ENCODE measurements at places on chromosomes 4 and X.

DNA sequence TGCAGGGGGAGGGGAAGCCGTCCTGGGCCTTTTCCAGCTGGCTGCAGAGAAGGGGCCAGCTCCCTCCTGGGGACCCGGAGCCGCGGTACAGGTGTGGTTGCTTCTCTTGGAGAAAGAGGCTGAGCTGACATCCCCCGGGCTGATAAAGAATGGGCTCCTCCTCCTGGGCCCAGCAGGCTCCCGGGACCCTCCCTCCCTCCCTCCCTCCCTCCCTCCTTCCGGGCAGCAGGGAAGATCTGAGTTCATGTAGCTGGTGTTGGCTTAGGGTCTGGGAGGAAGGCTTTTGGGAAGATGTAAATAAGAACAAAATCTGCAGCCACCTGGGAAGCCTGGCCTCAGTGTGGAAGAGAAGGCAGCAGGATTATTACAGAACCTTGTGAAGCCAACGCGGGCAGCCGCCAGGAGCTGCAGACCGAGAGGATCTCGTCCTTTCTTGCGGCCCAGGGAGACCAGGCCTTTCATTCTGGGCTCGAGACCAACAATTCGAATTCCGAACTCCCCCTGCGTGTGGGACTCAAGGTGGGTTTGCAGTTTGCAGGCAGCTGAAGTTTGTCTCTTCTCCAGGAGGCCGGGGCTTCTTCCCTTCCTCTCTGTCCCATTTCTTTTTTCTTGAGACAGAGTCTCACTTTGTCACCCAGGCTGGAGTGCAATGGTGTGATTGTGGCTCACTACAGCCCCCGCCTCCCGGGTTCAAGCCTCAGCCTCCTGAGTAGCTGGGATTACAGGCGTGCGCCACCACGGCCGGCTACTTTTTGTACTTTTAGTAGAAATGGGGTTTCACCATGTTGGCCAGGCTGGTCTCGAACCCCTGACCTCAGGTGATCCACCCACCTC is at the start of gene PLCXD1:
TSS of gene PLCXD1 (plus strand) at position 216 of the 834 bp plus-strand sequence. CDS start 2,807 bp downstream, outside the sequence.
- peak; percentile 20 for DNase-seq

GRCh38 chr4:95156452-95156765 is 392.4 kb downstream of the UNC5C start:
- no peak for DNase-seq

DNA sequence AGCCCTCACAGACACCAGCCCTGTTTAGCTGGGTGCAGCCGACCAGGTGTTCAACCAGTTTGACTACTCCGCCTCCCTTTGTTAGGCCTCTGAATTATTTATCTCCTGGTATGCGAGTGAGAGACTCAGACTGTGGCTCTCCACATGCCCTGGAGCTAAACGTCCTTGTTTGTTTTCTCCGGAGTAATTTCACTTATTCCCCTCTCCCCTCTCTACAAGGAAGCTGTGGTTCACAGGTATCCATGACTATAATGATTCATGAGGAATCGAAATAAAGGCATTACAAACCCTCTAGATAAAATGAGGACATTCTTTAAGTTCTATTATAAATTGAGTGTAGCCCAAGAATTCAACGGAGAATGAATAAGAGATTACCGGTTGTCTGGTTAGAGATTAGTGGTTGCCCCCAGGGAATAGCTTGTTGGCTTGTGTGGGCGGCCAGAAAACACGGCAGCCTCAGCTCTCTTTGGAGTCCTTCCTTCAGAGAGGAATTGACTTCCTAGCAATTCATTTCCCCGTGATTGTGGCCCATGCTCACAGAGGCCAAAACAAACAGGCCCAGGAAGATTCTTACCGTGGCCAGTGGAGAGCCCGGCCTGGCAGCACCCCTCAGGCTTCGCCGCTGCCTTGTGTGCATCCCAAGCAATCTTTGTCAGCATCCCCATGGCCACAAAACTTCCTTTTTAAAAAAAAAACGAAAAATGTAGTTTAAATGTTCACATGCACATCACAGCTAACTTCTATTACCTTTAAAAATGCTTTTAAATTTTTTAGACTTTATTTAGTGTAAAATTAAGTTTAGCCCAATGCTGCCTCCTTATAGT is 60.2 kb upstream of the CBR4 start:
- no peak for DNase-seq

DNA sequence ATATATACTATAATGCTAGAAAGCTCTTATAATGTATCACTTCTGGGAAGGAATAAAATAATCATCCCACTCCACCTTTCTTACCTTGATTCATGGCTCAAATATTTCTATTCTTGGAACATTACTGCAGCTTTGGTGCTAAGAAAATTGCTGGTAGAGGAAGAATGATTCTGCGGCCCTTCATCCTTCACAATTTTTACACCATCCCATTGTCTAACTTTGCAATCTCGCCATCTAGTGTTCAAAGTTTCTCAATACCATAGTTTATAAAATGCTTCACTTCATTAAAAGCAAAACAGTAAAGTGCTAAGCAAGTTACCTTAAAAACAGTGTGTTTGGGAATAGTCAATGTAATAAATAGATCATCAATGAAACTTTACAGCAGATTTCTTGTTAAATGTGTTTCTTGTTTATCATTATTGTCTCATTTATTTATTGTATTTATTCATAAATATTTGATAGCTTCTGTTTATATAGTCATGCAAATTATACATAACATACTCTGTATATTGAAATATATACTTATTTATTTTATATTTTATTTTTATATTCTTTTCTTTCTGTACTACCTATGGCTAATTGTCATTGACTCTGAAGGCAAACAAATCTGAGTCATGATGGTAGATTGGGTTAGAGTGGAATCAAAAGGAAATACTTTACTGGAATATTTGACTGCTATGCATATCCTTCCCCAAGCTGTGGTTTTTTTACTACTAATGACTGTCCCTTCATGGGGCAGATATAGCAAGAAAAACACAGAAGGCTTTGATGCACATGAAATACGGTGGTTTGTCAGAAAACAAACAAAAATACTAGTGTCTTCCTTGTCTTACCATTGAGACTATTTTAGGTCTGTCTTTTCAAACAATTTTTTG is 390.7 kb downstream of the MAPK10 start:
- no peak for DNase-seq

- DNase-seq = no peak
These were observed 185.3 kb upstream of the BCOR start for GRCh38 chrX:40282946-40283660.

Data from activated CD4-positive, CD25-positive, alpha-beta regulatory T cell treated with anti-CD3 and anti-CD28 coated beads, Interleukin-2, amount 50 U/mL, for 72 hours (primary cell).